Foreskin keratinocyte (primary cell): ENCODE measurements at places on chromosomes 13 and 19. TPM values are rescaled to one million over a fixed set of nuclear protein-coding genes. Genes with fewer than 3 reads are reported as not detected.

Gene RNF126
- polyA plus RNA-seq = 89.2 and 98.4 TPM in 2 replicates

Gene ZNF530
- 2.4 and 3.5 TPM in 2 replicates for polyA plus RNA-seq

Gene WASF3
- polyA plus RNA-seq = 1.4 and 1.7 TPM in 2 replicates

Gene CYP4F12
- polyA plus RNA-seq = 0.06 TPM in 1 of 2 replicates, not detected in the other

Gene RYR1
- polyA plus RNA-seq = 0.59 and 0.81 TPM in 2 replicates

Gene ZNF541
- polyA plus RNA-seq = not detected in 2 replicates

Gene PSG1
- not detected in 2 replicates for polyA plus RNA-seq

Gene C5AR2
- polyA plus RNA-seq = not detected in 2 replicates

Gene CACNG6
- not detected in 2 replicates for polyA plus RNA-seq

Gene MAST1
- 0.16 and 0.22 TPM in 2 replicates for polyA plus RNA-seq

Gene FCAR
- polyA plus RNA-seq = not detected in 2 replicates

Gene CTXN1
- polyA plus RNA-seq = 5.1 and 6.4 TPM in 2 replicates

Gene GCDH
- polyA plus RNA-seq = 17.8 and 21.4 TPM in 2 replicates

Gene XPO4
- 3.3 and 3.6 TPM in 2 replicates for polyA plus RNA-seq

Gene PABPC3
- 0.08 and 0.09 TPM in 2 replicates for polyA plus RNA-seq

Gene FXYD3
- polyA plus RNA-seq = 420 and 522 TPM in 2 replicates

Gene DACT3
- 0.02 and 0.06 TPM in 2 replicates for polyA plus RNA-seq

Gene TPTE2
- polyA plus RNA-seq = not detected in 2 replicates

Gene GPR183
- not detected in 2 replicates for polyA plus RNA-seq

Gene CD37
- polyA plus RNA-seq = not detected in 2 replicates

Gene RFPL4A
- polyA plus RNA-seq = not detected in 2 replicates

Gene PRSS57
- not detected in 2 replicates for polyA plus RNA-seq

Gene TEX101
- not detected in 2 replicates for polyA plus RNA-seq

Gene ZNF570
- 0.82 and 0.96 TPM in 2 replicates for polyA plus RNA-seq

Gene MBD3L3
- polyA plus RNA-seq = not detected in 2 replicates

Gene SDHAF1
- 14.0 and 14.9 TPM in 2 replicates for polyA plus RNA-seq

Gene B3GNT8
- 3.4 and 4.7 TPM in 2 replicates for polyA plus RNA-seq

Gene SSC5D
- 0.01 TPM in 1 of 2 replicates, not detected in the other for polyA plus RNA-seq

Gene CTU1
- 5.3 and 5.4 TPM in 2 replicates for polyA plus RNA-seq

Gene KLK11
- polyA plus RNA-seq = 4.2 and 7.3 TPM in 2 replicates

Gene CEACAM1
- 2.4 and 3.3 TPM in 2 replicates for polyA plus RNA-seq

Gene TJP3
- polyA plus RNA-seq = not detected in 2 replicates

Gene TIMM29
- polyA plus RNA-seq = 13.5 and 13.8 TPM in 2 replicates
